ENCODE measurements at places on chromosomes 13 and 19.

- no peak for DNase-seq
Measured at GRCh38 chr13:80029170-80029569, 311.8 kb downstream of the SPRY2 start.

GRCh38 chr13:66821551-66821950, 408.6 kb downstream of the PCDH9 start:
- no peak for DNase-seq

- peak; percentile 64 for DNase-seq
Measured at GRCh38 chr19:48249502-48250014, 6.2 kb downstream of the CARD8 start.

- no peak for DNase-seq
Measured at GRCh38 chr19:16429759-16430091, 42.0 kb downstream of the EPS15L1 start.

GRCh38 chr19:35729763-35730162, 12.0 kb downstream of the KMT2B start:
- DNase-seq, result no peak

DNA sequence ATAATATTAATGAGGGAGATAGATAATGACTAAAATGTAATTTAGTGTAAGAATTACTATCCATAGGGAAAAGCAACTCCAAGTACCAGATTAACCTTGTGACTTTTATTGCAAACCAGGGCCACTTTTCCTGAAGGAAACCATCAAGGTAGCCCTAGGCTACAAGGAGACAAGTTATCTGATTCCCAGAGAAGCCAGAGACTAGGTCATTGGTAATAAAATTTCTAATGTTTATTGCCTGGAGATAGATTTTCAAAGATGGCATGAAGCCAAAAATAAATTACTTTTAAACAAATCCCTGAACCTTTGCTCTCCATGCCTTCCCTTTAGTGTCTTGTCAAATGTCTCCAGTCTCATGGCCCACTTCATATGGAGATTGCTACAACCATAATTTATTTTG, 610.1 kb upstream of the SLC10A2 start:
- DNase-seq, result no peak

DNA sequence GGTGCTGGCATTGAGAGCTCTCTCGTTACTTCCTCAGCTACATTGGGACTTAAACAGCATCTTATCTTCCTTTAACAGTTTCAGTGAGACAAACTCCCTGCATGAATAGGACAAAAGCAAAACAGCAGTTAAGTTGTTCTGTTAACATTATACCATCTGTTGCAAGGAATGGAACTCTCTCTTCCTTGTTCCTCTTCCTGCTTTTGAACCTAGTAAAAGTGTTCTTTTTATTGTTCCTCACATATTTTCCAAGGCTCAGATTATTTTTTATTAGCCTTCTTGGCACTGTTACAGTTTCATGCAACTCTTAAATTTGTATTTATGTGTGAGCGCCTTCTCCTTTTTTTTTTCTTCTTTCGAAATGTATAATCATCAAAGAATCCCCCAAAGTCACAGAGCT, 202.6 kb upstream of the UFM1 start:
- DNase-seq, result no peak

- DNase-seq, result no peak
Measured at GRCh38 chr13:41639237-41639904, 182.0 kb downstream of the RGCC start.

GRCh38 chr19:844546-844971, 3.8 kb downstream of the PRTN3 start:
- no peak for DNase-seq

- DNase-seq, result no peak
Measured at GRCh38 chr13:111393221-111393790, 72.9 kb downstream of the TEX29 start.

DNA sequence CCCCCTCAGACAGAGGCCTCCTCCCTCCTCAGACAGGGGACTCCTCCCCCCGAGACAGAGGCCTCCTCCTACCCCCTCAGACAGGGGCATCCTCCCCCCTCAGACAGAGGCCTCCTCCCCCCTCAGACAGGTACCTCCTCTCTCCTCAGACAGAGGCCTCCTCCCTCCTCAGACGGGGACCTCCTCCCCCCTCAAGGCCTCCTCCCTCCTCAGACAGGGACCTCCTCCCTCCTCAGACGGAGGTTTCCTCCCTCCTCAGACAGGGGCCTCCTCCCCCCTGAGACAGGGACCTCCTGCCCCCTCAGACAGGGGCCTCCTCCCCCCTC, 13.9 kb downstream of the C3 start:
- no peak for DNase-seq

- DNase-seq, result peak; percentile 56
Measured at GRCh38 chr19:8569066-8569771, 8.0 kb downstream of the MYO1F start.

DNA sequence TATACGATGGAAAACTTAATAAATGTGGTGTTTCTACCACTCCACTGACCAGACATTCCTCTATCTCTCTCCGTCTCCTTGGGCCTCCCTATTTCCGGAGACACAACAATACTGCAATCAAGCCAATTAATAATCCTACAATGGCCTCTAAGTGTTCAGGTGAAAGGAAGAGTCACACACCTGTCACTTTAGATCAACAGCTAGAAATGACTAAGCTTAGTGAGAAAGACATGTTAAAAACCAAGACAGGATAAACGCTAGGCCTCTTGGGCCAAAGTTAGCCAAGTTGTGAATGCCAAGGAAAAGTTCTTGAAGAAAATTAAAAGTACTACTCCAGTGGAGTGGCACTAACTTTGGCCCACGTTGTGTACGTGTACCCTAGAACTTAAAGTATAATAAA, 22.5 kb downstream of the ZDHHC20 start:
- no peak for DNase-seq

DNA sequence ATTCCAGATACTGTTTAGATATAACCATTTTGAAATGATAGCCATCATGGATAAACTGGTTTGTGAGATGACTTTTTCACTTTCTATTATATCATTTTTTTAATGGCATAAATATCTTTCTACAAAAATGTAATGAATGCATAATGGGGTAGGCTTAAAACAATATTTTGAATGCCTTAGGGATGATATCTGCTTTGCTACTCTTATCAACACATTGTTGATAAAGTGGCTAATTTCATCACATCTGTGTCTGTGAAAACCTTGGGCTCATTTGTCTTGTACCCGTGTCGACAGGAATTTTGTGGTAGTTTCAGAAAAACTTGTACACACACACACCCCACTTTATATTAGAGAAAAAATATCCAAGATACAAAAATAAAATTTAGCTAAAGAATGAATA, 44.1 kb downstream of the SLITRK6 start:
- no peak for DNase-seq

GRCh38 chr13:23724196-23724970, 154.2 kb downstream of the TNFRSF19 start:
- DNase-seq, result no peak

DNA sequence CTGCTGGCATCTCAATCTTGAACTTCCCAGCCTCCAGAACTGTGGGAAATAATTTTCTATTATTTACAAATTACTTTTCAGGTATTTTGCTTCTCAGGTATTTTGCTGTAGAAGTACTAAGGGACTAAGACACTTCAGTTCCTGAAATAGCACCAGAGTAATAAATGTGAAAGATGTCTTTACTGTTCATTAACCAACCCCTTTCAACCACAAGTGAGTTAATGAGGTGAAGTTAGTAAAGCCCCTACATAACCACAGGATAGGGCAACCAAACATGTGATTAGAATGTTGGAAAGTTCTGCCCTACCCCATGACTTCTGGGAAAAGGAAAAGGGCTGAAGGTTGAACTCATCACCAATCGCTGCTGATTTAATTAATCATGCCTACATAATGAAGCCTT, 2.7 kb upstream of the ZNF345 start:
- no peak for DNase-seq

DNA sequence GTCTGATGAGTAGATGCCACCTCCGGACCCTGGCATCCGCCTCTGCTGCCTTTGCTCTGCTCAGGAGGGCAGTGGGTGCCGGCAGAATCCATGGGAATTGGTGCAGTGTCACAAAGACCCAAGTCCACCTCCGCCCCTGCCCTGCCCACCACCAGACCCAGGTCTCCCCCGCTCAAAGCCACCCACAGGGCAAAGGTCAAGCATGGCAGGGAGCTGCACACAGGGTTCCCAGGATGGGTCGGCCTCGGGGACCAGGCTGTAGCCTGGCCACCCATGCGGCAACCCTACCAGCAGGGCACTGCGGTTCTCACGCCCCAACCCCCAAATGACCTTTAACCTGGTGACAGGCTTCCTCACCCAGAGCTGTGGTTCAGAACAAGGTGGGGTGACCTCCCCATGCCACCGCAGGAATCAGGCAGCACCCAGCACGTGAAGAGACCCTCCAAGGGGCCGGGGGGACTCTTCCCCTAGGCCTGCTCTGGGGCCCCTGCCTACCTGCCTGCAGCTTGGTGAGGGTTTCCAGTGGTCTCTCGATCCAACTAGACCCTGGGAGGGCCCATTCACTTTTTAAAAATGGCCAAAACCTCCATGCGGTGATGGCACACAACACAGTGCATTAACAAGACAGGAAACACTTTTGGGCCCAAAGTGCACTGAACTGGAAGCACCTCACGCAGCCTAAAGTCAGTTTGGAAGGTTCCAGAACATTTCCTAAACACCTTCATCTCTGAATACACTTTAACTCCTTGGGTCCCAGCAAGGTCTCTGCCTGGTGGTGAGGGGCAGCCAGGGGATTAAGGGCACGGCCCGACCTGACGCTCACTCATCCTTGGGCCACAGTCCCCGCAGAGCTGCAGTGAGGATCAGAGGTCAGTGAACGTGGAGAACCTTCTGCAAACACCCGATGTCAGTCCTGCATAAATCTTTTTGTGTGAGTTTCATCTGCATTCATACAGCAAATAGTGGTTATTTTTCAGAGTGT, 11.0 kb downstream of the GAS6 start:
- DNase-seq, result no peak

DNA sequence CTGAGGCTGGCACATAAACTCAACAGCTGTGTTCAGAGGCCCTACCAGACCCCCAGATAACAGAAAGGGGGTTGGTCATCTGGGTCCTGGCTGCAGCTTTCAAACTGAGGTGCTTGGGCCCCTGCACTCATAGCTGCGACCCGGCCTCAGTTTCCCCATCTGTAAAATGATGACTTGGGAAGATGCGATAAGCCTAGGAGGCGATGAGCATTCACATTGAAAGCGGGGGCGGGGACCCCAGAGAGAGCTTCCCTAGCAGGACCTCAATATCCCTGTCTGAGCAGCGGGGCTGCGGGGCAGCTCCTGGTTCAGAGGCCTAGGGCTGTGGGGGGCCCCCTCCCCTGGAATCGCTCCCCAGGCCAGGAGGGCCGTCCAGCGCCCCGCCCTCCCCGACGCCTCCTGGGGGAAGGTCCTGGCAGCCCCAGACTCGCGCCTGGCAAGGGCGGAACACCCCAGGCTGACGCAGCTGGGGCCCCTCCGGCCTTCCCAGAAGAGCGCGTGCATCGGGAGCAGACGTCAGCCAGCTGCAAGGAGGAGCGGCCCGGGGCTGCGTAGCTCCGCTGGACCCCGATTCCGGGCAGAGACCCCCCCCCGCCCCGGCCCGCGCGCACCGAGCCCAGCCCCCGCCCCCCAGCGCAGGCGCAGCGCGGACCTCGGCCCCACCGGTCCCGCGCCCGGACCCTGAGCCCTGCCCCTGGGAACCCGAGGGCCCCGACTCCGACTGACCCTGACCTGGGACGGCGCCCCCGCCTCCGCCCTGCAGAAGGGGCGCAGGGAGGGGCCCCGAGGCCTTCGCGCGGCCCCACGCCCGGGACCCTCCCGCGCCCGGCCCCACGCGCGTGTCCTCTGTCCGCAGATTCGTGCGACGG, 3.5 kb downstream of the FSTL3 start:
- DNase-seq, result no peak

DNA sequence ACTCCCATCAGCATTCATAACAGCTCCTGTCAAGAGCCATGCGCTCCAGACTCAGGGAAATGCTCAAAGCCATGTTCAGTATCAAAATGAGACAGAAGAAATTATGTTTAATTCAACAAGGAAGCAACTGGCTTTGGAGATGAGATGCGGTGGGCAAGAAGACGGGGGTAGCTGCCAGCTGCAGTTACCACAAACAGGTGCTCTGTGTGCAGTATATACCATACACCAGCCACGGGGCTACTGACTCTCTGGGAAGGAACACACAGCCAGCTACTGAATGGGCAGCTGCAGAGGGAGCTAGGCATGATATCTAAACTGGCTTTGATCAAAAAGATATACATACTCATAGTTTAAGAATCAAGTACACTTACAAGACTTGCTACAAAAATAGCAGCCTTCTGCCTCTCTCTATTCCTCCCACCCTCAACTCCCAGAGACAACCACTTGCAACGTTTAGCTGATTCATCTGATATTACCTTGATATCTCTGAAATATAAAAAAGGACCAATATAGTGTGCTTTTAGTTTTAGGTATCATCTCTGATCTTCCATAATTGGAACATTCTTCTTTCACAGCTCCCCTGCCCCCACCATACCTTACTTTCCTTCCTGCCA, 593.0 kb downstream of the UQCRFS1 start:
- no peak for DNase-seq

- DNase-seq, result no peak
Measured at GRCh38 chr13:59837101-59837500, 326.6 kb downstream of the DIAPH3 start.

DNA sequence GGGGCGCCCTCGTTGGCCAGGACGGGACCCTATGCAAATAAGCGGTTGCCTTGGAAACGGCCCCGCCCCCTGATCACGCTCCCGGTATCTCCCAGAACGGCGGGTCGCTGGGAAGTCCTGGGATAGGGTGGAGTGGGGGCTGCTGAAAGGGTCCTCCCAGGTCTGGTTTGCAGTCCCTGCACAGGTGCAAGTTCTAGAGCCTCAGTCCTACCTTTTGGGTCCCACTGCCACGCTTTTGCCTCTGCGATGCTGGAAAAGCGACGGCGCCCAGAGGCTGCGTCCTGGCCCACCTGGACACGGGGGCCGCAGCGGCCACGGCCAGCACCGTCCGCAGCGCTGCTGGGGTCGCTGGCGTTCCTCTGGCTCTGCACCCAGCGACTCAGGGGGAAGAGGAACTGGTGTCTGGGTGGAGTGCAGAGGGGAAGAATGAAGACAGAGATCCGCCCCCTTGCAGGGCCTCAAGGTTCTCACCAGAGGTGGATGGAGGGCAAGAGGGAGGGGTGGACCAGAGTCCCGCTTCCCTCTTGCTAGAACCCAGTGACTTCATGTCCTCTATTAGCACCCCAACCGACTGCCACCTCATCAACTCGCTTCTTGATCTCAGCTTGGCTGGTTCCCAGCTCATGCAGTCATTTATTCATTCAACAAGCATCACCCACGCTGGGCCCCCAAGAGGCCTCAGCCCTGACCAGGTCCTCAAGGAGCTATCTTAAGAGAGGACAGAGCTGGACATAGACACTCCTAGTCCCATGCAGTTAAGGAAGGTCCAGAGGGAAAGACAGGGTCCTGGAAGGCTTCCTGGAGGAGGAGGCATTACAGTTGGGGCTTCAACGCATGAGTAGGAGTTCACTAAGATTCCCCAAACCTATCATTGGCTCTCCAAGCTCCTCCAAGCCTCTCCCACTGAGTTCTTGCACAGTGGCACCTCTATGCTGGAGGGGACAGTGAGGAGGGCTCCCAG, at the start of gene LRRC25:
Gene LRRC25, minus strand, starts transcription at position 381 of the 961 bp plus-strand sequence. CDS start 659 bp downstream, outside the sequence.
- DNase-seq, result no peak

DNA sequence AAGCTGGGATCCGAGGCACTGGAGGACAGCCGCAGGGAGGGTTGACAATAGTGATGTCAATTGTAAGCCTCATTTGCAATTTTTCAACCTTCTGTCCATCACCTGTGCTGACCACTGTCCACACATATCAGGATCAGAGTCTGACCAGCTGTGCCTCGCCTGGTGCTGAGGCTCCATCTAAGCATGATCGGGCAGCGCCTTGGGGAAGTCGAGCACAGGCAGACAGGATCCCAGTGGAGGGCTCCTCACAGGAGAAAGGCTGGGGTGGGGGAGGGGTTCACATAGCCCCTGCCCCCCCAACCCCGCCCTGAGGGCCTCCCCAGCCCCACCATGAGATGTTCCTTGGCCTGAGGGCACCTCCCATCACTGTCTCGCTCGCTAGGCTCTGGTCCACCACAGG, 60.3 kb downstream of the RAB20 start:
- DNase-seq, result no peak
